ENCODE measurements at places on chromosomes 16 and 17. TPM values are rescaled to one million over a fixed set of nuclear protein-coding genes. Genes with fewer than 3 reads are reported as not detected.

Gene ADGRG3
- total RNA-seq = 0.14 TPM

GRCh38 chr17:36132421-36132831, 28.8 kb downstream of the CCL4 start:
- DNase-seq = no peak

Gene PDP2
- 6.1 TPM for total RNA-seq

Gene PLXDC1
- total RNA-seq = 75.7 TPM

Gene TERB1
- not detected for total RNA-seq

- no peak for DNase-seq
These were observed 8.7 kb upstream of the MEAK7 start for GRCh38 chr16:84513123-84513522.

Gene PPY
- total RNA-seq = not detected

DNA sequence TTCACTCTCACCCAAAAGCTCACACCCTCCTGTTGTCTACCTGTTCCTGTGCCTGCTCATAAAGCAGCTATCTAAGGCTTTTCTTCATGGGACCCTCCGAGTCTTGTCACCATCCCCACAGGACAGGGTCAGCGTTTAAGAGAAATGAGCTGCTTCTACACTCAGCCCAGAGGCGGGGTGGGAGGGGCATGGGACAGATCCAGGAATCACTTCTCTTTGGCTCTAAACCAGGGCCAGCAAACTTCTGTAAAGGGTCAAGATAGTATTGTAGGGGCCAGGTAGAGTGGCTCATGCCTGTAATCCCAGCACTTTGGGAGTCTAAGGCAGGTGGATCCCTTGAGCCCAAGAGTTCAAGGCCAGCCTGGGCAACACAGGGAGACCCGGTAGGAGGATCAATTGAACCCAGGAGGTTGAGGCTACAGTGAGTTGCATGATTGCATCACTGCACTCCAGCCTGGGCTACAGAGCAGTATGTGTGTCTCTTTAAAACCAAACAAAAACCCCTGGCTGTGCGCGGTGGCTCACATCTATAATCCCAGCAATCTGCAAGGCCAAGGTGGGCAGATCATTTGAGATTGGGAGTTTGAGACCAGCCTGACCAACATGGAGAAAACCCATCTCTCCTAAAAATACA, 23.2 kb upstream of the KLHL11 start:
- no peak for DNase-seq

DNA sequence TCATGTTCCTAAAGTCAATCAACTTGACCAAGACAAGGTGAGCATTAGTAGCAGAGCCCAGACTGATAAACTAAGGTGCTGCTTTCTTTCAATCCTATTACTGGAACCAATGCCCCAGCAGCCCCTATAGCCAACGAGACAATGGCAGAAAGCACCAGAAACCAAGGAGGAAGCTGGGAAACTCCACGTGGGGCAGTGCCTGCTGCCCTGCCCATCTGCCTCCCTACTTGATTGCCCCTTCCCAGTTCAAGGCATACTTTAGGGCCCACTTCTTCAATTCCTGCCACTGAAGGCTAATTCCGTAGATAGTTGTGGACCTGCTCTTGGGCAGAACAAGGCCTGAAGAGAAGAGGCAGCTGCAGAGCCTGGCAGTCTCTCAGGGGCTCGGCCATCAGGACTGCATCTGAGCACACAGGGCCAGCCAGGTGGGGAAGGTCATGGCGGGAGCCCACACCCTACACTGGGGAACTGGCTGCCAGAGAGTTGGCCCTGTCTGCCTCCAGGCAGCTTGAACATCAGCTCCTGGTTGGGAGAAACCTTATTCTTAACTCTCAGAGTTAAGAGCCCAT, 30.9 kb downstream of the WSB1 start:
- no peak for DNase-seq

DNA sequence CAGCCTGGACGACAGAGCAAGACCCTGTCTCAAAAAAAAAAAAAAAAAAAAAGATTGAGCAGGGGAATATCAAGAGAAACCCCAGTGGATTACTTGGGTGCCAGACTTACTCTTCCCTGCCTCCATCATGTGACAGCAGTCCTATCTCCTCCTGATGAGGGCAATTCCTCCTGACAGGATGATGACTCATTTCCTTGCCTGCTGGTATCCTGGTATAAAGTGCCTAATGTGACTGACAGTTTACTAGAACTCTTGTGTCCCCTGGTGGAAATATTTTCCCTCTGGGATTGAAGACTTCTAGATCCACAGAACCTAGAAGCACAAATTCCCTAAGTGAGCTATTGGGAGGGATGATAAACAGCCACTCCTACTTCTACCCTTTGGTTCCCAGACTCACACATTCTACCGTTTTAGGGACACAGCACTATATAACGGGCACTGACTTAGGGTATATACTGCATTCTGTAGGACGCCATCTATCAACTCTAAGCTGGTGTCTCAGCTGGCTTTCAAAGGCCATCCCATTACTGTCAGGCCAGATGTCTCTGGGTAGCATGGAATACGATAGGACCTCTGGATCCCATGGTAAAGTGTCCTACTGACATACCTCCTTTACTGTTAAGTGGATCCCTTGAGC, 114.6 kb upstream of the MED13 start:
- no peak for DNase-seq

Gene LPO
- total RNA-seq = not detected

Gene GRAPL
- total RNA-seq = 15.7 TPM

Gene CACNG3
- not detected for total RNA-seq

Gene KRTAP1-5
- total RNA-seq = not detected

- DNase-seq = no peak
These were observed 757.0 kb downstream of the CDH11 start for GRCh38 chr16:64364894-64365293.

Gene SLFN14
- total RNA-seq = not detected

DNA sequence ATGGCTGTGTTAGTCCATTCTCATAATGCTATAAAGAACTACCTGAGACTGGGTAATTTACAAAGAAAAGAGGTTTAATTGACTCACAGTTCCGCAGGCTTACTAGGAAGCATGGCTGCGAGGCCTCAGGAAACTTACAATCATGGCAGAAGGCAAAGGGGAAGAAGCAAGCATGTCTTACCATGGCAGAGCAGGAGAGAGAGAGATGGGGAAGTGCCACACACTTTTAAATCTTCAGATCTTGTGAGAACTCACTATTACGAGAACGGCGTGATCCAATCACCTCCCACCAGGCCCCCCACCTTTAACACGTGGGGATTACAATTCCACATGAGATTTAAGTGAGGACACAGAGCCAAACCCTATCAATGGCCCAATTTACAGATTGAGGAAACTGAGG, 96.5 kb downstream of the SDK2 start:
- no peak for DNase-seq

DNA sequence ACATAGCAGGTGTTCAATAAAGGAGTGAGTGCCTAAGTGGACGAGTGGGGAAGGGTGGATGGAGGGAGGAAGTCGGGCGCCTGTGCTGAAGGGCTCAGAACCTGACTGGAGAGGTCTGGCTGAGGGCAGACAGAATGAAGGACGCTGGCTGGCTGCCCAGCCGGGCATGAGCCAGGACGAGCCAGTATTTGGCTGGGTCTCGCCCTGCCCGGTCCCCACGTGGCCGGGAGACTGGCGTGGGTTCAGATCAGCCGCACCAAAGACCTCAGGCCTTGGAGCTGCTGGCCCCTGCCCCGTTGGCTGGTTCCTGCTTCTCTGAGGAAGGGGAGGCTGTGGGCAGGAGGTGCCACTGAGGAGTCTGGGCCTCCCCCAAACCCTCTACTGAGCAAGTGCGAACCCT, 79.8 kb downstream of the ENGASE start:
- no peak for DNase-seq

Gene SARM1
- 12.9 TPM for total RNA-seq

- no peak for DNase-seq
These were observed 146.1 kb upstream of the ZNF267 start for GRCh38 chr16:31727553-31727952.

- no peak for DNase-seq
These were observed 19.4 kb downstream of the IFT140 start for GRCh38 chr16:1592446-1592845.

All from CD8-positive, alpha-beta T cell (primary cell).